Femur (tissue), 1 donor: ENCODE measurements at places on chromosomes 16 and 17.

GRCh38 chr17:42050393-42051012, at the start of gene C17orf113:
Gene C17orf113 (minus strand): TSS chr17:42050601. CDS start chr17:42043376, 7,225 bp downstream.
- DNase-seq, result peak; percentile 70

DNA sequence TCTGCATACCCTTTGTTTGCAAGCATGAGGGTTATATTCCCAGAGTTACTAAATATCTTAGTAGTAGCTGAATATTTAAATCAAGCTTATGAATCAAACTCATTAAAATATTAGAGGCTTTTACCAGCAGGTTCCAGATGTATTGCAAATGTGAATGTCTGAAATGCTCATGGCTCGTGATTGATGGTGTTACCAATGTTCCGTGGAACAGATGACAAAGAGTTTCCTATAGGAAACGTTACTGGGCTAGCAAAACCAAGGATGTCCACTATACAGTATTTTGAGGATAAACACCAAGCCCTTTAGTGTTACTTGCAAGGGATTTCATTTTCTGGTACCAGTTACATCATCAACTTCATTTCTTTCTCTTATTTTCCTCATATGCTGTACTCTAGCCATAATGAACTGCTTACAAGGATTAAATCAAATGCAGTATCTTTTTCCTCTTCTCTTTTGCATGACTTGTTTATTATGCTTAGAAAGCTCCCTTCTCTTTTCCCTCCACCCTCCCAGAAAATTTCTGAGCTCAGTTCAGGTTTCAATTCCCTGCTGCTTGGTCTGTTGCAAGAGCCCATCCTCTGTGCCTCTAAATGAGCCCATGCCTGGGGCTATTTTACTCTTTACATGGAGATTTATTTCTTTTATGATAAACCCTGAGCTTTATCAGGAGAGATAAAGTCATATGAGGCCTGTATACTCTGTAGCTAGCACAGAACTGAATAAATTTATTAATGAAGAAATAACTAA, 1537.1 kb upstream of the GOT2 start:
- no peak for DNase-seq

DNA sequence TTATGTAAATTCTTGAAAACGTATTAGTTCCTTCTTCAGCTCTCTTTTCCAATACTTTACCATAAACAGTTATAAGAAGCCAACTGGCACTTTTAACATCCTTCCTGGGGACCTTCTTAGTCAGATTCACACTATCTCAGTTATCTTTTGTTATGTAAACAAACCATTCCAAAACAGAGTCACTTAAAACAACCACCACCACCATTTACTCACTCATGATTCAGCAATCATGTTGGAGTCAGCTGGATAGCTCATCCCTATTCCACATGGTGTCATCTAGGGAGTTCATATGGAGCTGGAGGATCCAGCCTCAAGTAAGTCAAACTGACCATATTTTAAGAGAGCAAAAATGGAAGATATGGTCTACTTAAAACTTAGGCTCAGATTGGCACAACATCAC, 240.3 kb upstream of the IRX3 start:
- DNase-seq, result no peak

- DNase-seq, result no peak
These were observed 24.6 kb downstream of the LLGL2 start for GRCh38 chr17:75550139-75550465.

DNA sequence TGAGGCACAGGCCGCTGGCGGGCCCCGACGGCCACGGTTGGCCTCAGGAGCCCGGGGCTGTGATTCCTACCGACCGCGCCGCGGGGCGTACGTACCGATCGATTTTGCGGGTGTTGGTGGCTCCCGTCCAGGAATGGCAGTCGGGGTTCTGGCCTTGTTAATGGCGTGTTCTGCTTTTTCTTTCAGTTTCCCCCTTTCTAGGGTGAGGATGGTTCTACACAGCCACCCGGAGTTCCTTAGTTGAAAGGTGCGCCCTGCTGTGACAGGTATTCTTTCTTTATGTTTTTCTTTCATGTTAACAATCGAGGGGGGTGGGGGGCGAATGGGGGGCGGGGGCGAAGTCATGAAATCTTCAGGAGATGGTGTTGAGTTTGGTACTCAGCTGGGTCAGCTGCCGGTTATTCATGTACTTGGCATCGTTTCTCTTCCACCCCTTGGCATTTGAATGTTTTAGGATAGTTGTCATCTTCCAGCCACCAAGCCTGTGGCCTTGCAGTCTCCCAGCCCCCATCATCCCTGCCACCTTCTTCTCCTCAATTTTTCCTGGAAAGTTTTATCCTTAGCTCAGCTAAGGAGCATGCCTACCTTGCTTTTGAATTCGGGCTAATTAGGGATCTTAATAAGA, 802 bp downstream of the CYLD start:
- DNase-seq, result peak; percentile 48

DNA sequence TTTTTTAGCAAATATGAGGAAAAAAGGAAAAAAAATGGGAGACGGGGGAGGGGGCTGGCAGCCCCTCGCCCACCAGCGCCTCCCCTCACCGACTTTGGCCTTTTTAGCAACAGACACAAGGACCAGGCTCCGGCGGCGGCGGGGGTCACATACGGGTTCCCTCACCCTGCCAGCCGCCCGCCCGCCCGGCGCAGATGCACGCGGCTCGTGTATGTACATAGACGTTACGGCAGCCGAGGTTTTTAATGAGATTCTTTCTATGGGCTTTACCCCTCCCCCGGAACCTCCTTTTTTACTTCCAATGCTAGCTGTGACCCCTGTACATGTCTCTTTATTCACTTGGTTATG, 1.2 kb upstream of the TMEM88 start:
- DNase-seq, result no peak

DNA sequence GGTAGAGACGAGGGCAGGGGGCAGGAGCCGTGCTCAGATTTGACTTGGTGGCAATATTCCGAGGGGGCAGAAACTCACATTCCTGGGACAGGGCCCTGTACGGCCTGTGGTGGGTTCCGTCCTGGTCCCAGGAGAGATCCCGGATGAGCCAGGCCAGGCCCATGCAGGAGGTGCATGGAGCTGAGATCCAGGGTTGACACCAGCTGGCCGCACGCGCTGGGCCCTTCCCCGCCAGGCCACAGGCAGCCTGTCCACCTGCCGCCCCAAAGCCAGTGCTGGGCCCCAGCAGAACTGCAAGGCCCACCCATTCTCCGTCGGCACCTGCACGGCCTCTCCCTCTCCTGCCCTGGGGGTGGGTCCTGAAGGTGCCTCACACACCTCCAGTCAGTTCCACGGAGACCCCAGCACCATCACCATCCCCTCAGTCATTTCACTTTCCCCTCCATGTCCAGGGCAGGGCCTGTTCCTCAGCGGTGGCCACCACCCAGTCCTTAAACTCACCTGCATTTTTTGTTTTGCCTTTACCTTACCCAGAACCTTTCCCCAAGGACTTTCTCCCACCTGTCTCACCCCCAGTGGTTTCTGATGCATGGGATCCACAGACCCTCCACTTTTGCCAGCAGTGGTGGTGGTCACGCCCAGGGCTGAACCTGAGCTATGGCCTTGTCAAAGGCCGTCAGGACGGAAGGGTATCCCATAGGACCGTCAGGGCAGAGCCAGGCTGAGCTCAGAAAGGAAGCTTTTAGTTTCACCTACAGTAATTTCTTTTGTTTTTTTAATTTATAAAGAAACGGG, 25.1 kb upstream of the CDH15 start:
- DNase-seq, result no peak

- DNase-seq, result no peak
These were observed 24.1 kb upstream of the MFSD6L start for GRCh38 chr17:8823279-8823678.

- DNase-seq, result no peak
These were observed 65.3 kb upstream of the ZNF750 start for GRCh38 chr17:82905130-82905529.

DNA sequence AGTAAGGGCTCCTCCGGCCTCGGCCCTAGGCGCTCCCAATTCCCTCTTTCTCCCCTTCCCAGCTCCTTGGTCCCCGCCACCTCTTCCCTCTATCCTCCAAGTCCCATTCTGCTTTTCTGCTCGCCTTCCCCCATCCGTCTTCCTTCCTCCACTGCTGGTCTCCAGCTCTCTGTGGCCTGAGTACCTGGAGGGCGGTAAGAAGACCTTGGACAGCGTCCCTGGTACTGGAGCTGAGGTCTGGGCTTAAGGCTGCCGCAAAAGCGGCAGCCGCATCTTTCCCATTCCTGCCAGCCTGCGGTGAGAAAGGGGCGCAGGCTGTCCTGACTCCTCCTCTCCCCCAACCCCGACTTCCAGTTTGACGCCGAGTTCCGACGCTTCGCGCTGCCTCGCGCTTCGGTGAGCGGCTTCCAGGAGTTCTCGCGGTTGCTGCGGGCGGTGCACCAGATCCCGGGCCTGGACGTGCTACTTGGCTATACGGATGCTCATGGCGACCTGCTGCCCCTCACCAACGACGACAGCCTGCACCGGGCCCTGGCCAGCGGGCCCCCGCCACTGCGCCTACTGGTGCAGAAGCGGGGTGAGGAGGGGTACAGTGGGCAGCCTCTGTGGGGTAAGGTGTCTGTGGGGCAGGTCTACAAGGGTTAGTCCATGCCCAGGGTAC, 471 bp downstream of the PARD6A start:
- DNase-seq, result no peak

- no peak for DNase-seq
These were observed 1.3 kb downstream of the FASN start for GRCh38 chr17:82096709-82097183.

DNA sequence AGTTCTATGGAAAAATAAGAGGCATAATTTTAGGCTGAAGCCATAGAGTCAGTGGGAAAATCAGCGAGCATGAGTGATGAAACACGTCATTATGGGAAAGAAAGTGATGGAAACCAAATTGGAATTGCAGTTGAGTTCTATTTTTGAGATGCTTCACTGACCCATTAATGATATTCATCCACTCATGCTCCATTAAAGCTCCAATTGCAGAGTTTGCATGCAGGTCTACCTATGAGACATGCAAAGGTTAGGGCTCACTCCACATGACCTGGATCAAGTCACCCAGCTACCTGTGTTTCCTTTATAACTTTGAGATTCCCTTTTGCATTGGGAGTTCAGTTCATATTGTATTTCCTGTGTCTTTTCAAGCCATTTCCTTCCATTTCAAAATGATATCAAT, 8.0 kb upstream of the KRTAP2-4 start:
- no peak for DNase-seq

DNA sequence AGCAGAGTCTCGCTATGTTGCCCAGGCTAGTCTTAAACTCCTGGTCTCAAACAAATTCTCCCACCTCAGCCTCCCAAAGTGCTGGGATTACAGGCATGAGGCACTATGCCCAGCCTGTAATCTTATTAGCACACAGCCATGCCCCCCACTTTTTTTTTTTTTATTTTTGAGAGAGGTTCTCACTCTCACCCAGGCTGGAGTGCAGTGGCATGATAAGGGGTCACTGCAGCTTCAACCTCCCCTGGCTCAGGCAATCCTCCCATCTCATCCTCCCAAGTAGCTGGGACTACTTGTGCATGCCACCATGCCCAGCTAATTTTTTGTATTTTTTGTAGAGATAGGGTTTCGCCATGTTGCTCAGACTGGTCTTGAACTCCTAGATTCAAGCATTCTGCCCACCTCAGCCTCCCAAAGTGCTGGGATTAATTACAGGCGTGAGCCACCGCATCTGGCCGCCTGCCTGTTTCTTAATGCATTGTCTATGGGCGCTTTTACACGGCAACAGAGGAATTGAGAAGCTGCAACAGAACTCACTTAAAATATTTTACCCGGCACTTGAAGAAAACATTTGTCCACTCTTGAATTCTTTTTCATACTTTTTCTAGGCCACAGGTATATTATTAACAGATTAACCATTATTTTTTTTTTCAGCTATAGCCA, 8.8 kb upstream of the CEP20 start:
- DNase-seq, result no peak

GRCh38 chr16:81676066-81676882, 102.8 kb upstream of the PLCG2 start:
- DNase-seq, result no peak

DNA sequence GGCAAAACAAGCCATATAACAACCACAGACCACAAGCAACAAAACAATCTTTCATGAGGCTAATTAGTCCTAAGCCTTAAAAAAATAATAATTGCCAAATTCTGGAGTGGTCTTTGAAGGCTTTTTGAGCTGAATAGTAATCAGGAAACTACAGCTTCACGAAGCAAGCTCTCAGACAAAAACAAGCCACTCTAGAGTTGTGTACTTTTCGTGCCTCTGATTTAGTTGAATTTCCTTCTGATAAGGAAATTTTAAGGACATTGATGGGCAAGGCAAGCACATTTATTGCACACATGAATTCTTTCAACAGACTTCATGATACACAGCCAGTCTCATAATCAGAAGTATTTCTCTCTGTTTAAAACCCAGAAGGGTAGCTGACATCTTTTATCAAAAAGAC, 130.8 kb upstream of the IRX3 start:
- no peak for DNase-seq

DNA sequence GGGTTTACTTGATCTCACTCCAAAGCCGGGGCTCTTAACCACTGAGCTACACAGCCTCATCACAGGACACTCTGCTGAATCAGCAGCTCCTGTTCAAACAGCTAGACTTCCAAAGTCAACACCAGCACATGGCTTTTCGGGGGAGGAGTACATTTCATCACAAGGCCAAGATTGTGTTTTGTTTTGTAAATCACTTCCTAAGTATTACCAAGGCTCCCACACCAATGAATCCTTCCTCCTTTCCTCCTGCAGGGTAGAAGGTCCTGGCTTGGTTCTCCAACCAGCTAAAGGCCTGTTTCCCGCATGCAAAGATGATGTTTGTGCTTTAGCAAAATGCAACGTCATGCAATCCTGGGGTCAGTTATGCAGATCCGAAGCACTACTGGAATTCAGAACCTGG, 152.5 kb downstream of the XYLT1 start:
- no peak for DNase-seq

- no peak for DNase-seq
These were observed 27.2 kb upstream of the ZNF469 start for GRCh38 chr16:88355389-88356123.

DNA sequence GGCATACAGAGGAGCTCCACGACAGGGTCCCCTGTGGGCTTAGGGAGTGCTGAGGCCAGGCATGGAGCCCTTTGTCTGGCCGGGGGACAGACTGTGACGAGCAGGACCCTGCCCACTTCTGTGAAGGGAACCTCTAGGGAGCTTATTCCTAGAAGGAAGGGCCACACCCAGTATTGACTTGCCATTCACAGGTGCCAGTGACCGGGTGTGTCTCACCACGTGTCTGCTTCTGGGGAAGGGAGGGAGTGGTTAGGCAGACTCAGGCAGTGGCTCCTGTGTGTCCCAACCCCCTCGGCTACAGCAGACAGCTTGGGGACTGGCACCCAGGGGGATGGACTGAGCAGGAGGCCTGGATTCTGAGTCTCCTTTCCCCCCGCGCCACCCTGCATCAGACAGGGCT, 57.2 kb downstream of the SOCS1 start:
- DNase-seq, result no peak

- peak; percentile 56 for DNase-seq
These were observed at the start of gene SLC13A5 for GRCh38 chr17:6713130-6713917. Gene SLC13A5 (minus strand): TSS chr17:6713369. CDS start chr17:6713333, 36 bp downstream.

GRCh38 chr17:40551879-40552768, 13.1 kb downstream of the CCR7 start:
- DNase-seq, result peak; percentile 63

DNA sequence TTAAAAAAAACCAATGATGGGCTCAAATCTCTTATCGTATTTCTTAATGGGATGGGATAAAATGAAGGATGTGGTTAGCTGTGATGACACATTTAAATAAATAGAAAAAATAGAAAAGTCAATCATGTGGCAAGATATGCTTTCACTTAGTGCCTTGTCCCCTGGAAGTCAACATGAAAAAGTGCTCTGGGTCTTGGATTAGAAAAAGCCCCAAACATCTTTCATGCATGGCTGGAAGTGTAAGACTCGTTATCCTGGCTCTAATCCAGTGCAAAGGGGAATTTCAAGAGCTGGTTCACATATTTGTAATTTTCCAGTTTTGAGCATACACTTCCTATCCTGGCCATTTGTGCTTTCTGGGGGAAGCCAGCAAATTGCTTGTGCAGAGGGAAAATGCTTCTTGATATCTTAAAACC, 160.9 kb downstream of the MAP2K6 start:
- DNase-seq, result peak; percentile 24
